GDM1 (cell line): ENCODE measurements at places on chromosomes 11 and 22.

- DNase-seq: no peak
These were observed 183.9 kb downstream of the CEP164 start for GRCh38 chr11:117511483-117511930.

DNA sequence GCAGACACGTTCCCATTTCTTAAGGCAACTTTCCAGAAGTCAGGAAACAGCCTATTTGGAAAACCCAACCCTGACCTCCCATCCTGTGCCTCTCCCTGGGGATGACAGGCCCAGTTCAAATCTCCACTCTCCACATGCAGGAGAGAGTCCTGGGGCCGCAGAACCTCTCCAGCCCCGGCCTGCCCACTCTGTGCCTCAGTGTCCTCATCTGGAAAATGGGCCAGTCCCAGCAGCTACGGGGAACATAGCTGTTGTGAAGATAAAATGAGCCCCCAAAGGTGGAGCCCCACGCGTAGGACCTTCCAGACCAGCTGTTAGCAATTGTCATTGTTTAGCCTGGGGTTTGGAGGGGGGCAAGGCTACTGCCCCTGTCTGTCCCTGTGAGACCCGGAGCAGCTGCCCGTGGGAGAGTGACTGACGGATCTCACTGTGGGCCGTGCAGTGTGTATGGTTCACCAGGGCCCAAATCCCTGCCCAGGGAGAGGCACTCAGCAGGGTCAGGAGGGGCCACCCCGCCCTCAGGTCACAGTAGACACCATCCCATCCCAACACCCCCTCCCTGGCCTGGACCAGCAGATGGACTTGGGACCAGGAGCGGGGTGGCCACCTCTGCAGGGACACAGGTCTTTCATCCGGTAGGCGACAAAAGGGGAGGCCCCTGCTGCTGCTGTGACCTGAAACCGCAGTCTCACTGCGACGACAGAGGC, 145.9 kb downstream of the CTTN start:
- no peak for DNase-seq

DNA sequence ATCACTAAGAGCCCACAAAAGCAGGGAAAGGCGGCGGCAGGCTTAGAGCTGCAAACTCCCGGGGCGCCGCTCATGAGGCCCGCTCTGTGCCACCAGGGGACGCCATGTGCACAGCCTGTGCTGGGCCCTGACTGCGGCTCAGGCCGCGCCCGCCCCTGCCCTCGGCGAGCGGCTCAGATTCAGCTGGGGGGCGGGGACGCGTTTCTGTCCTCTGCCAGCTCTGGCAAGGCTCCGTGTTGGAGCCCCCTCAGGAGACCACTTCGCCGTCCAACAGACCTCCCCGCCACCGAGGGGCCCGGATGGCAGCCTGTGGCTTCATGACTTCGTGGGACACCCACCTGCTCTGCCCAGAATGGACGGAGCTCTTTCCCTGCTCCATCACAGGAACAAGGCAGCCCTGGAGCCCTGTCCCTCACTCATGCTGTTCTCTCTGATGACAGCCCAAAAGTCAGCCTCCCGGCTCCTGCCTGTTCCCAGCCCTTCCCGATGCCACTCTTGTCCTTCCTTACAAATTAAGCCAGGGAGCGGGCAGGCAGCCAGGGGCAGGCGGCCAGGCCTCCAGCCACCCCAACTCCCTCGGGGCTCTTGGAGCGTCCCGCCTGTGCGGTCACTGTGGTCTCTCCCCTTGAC, 69.1 kb downstream of the NAT10 start:
- DNase-seq: peak; percentile 69

DNA sequence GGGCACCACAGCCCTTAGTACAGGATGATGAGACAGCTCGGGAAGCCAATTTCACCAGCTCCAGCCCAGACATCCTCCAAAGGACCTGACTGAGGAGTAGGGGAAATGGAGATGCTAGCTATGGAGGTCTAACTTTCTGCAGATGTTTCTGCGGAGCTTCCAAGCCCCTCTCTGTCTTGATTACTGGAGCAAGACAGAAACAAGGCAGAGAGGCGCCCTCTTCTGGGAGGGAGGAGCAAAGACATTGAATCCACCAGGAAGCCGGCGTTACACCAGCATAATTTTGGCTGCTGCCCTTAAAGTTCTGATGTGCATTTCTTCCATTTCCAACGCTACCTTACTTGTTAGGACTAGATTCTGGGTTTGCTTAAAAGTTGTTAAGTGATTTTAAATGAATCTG, 107.3 kb upstream of the HSD17B12 start:
- no peak for DNase-seq

GRCh38 chr22:30228509-30229359, 17.8 kb downstream of the LIF start:
- no peak for DNase-seq

- no peak for DNase-seq
These were observed 7.5 kb upstream of the MYH9 start for GRCh38 chr22:36395055-36395849.

- DNase-seq: no peak
These were observed 79.3 kb upstream of the SORL1 start for GRCh38 chr11:121372671-121373429.

DNA sequence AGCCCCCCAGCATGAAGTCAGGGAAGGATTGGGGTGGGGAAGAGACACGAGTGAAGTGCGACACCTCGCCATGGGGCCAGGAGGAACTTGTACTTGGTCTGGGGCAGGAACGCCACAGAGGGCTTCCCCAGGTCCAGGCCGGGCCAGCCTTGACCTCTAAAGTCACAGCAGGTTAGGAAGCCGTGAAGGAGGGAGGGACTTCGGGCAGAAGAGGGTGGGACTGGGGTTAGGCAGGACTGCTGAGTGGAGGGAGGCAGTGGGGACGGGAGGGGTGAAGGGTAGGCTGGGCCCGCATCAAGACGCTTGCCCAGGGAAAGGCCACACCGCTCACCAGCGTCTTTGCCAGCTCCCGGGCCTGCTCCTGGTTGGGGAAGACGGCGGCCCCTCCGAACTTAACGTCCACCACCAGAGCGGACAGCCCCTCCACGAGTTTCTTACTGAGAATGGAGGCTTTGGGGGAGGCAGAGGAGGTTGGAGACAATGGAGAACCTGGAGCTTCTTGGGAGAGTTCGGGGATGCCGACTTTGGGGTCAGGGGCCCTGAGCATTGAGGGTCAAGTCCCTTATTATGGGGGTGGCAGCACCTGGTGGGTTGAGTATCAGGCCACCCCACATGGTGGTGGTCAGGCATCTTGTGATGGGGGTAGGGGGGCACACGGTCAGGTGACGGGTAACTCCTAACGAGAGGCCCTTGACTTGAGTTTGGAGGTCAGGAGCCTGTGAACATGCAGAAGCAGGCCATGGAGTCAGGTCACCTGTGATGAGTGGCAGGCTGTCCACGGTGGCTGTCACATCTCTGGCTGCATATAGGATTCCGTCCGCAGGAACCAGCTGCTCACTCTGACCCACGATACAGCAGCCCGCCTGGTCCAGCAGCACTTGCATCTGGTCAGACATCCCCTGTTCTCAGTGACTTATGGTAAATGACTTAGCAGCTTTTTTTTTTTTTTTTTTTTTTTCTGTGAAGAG, 1.7 kb upstream of the SCO2 start:
- DNase-seq: peak; percentile 38

DNA sequence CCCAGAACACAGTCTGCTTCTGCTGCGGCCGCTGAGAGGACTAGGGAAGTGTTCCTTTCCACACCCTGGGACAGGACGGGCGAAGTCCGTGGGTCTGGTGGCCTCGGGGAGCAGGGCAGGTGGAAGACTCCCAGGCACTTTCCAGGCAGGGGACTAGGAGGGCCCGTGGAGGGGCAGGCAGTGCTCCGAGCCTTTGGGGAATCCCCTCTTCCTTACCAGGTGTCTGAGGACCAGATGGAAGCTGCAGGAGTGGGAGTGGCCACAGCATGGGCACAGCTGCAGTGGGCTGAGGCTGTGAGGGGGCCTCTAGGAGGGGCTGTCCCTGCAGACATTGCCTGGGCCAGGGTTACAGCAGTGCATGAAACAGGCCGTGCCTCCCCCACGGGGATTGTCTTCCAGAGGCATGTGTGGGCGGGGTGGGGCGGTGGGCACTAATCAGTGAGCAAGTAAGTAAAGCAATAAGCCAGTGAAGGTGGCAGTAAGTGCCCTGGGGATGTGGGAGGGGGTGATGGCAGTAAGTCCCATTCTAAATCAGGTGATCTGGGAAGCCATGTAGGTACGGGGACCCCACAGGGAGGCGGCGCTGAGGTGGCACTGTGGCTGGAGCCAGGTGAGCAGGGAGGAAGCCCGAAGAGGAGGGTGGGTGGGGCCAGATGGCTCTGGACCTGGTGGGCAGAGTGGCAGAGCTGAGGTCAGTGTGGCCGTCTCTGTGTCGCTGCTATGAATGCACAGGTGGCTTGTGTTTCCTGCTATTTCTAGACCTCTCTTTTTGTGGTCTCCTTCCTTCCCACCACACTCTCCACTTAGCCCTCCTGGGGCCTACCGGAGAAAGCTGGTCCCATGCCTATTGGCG, 66.4 kb downstream of the CTTN start:
- no peak for DNase-seq
